ENCODE measurements at places on chromosomes 1 and 21. TPM values are rescaled to one million over a fixed set of nuclear protein-coding genes. Genes with fewer than 3 reads are reported as not detected.

Gene ATP6V1G3
- total RNA-seq, result 0.96 TPM

Gene PSMG1
- total RNA-seq, result 65.2 TPM

Gene RAB3B
- total RNA-seq, result 151 TPM

DNA sequence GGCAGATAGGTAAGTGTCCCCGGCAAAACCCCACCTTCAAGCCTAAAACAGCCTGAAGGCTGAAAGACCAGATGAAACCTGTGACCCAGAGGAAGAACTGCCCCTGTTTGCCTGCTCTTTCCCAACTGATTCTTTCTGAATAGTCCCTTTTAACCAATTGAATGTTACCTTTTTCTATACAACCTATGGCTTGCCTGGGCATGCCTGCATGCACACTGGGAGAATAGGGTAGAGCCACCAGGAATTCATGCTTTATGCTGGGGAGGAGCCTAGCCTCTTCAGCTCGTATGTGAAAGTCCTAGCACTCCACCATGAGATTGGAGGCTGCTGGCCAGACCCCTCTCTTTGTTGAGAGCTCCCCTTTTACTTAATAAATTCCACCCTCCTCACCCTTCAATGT, 340.0 kb downstream of the PTBP2 start:
- peaks cover 2% of the 10 kb centered on the region for H3K27me3 ChIP-seq
- peaks cover 30% of the 10 kb centered on the region for H3K36me3 ChIP-seq
- no peak overlapping the region for H3K27ac ChIP-seq
- no peak for DNase-seq
- H3K4me1 ChIP-seq, result peaks cover 3% of the 10 kb centered on the region
- no peak overlapping the region for H3K4me3 ChIP-seq

GRCh38 chr1:182666706-182667105, 17.7 kb downstream of the RGS8 start:
- no peaks in the 10 kb centered on the region for H3K4me1 ChIP-seq
- no peak overlapping the region for H3K4me3 ChIP-seq
- H3K36me3 ChIP-seq, result no peaks in the 10 kb centered on the region
- DNase-seq, result no peak
- peaks cover 11% of the 10 kb centered on the region for H3K27me3 ChIP-seq

- no peaks in the 10 kb centered on the region for H3K4me1 ChIP-seq
- H3K27me3 ChIP-seq, result peaks cover 6% of the 10 kb centered on the region
- H3K27ac ChIP-seq, result no peak overlapping the region
- DNase-seq, result no peak
- no peaks in the 10 kb centered on the region for H3K36me3 ChIP-seq
- H3K4me3 ChIP-seq, result no peak overlapping the region
Measured at GRCh38 chr21:42527489-42528158, 14.0 kb downstream of the SLC37A1 start.

Gene KRTAP19-3
- not detected for total RNA-seq

Gene SH2D1B
- not detected for total RNA-seq

GRCh38 chr1:90347366-90347765, 352.5 kb downstream of the ZNF326 start:
- H3K27ac ChIP-seq, result no peak overlapping the region
- H3K4me3 ChIP-seq, result no peak overlapping the region
- no peaks in the 10 kb centered on the region for H3K36me3 ChIP-seq
- no peaks in the 10 kb centered on the region for H3K27me3 ChIP-seq
- H3K4me1 ChIP-seq, result no peaks in the 10 kb centered on the region

DNA sequence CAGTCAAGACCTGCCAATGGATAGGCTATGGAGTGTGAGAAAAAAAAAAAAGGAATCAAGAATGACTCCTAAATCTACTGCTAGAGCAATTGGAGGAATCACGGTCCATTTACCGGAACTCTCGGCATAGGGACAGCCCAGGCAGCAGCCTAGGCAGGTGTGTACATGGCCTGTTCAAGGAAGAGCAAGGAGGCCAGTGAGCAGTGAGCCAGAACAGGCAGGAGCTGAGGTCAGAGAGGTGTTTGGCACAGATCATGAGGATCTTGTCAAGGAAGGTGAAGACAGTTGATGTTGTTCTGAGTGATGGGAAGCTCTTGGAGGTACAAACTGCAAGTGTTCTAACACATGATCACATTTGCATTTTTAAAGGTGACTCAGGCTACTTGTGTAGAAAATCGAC, 40.6 kb upstream of the HHAT start:
- H3K4me3 ChIP-seq, result no peak overlapping the region
- H3K27ac ChIP-seq, result no peak overlapping the region
- H3K27me3 ChIP-seq, result peaks cover 14% of the 10 kb centered on the region
- H3K4me1 ChIP-seq, result peaks cover 17% of the 10 kb centered on the region
- H3K36me3 ChIP-seq, result no peaks in the 10 kb centered on the region

DNA sequence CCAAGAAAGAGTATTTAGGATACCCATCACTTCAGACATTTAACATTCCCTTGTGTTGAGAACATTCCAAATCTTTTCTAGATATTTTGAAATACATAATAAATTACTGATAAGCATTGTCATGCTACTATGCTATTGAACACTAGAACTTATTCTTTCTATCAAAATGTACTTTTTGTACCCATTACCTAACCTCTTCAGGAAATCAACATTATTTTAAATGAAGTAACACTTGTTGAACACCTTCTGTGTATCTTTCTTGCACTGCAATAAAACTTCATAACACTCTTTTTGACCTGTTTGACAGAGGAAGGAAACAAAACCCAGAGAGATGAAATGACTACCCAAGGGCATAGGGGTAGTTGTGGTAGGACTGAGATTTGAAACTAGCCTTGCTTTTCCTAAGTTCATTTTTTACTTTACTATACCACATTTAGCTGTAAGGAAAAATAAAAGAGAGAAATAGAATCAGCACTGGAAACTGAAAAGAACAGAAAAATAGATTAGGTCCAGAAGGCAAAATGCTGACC, 99.4 kb downstream of the UCHL5 start:
- no peaks in the 10 kb centered on the region for H3K4me1 ChIP-seq
- no peak for DNase-seq
- peaks cover 1% of the 10 kb centered on the region for H3K27me3 ChIP-seq
- H3K4me3 ChIP-seq, result no peak overlapping the region

DNA sequence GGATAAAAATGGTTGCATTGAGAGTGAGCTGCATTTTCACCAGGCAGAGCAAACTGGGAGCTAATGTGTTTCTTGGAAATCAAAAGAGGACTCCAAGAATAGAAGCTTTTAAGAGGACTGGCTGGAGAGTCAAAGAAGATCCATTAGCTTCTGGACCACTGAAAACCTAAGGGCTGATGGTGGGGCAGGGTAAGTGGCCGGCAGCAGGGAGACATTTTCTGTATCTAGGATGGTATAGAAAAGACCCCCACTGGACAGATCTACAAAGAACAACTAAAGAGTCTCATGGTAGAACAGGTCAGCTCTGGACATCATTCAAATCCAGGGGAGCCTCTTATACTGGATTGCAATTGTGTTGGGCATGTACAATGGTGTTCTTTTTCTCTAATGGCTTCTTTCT, 262.3 kb downstream of the PTGER3 start:
- no peaks in the 10 kb centered on the region for H3K4me1 ChIP-seq
- no peak for DNase-seq
- no peaks in the 10 kb centered on the region for H3K36me3 ChIP-seq
- no peak overlapping the region for H3K27ac ChIP-seq

DNA sequence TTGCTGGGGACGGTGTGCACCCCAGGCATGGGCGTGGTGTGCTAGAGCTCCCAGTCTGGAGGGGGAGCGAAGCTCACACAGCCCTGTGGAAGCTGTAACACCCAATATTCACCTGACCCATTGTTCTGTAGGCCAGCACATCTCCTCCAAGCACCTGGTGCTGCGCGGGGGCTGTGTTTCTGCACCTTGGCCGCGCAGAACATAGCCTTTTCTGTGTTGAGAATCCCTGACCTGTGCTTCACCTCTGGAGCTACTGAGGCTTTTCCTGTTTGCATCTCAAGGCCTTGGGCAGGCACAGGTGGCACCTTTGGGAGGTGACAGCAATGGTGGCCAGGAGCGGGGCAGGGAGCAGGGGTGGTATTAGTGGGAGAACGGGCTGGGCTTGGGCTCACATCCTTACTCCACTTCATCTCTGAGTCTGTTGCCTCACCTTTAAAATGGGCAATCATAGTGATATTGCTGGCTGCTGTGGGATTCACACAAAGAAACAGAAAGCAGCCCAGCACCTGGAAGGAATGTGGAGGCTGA, 343.9 kb upstream of the AJAP1 start:
- H3K36me3 ChIP-seq, result no peaks in the 10 kb centered on the region
- H3K27ac ChIP-seq, result no peak overlapping the region
- H3K4me1 ChIP-seq, result no peaks in the 10 kb centered on the region

- H3K36me3 ChIP-seq, result no peaks in the 10 kb centered on the region
- no peak for DNase-seq
- H3K4me3 ChIP-seq, result no peak overlapping the region
- peaks cover under 1% of the 10 kb centered on the region for H3K4me1 ChIP-seq
- H3K27me3 ChIP-seq, result peaks cover 5% of the 10 kb centered on the region
Measured at GRCh38 chr1:184368354-184368753, 18.5 kb upstream of the C1orf21 start.
